G401 (cell line): ENCODE measurements at places on chromosomes 6 and 20. TPM values are rescaled to one million over a fixed set of nuclear protein-coding genes. Genes with fewer than 3 reads are reported as not detected.

DNA sequence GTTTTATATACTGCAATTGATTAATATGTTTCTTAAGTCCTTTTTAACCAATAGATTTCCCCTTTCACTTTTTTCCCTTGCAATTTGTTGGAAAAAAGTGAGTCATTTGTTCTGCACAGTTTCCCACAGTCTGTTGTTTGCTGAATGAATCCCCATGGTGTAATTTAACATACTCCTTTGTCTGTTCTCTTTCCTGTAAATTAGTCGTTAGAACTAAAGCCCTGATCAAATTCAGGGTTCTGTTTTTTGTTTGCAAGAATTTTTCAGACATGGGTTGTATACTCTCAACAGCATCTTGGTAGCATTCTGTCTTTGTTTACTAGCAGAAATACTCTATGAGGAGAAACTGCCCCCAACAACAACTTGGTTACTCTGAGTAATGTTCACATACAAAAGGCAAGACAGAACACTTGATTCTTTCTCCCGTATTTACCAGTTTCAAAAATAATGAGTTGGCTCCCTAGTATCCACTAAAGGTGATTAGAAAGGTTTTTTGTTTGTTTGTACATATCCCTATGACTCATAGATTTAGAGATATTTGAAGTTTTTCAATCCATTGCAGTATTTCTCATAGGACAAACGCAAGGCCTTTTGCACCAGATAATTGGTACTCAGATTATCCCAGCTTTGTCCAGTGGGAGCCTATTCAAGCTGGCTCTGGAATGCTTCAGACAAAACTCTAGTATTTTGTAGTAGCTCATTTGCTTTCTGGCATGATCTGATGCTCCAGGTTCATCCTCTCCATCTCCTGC, 16.5 kb downstream of the BLOC1S5 start:
- DNase-seq, result no peak

DNA sequence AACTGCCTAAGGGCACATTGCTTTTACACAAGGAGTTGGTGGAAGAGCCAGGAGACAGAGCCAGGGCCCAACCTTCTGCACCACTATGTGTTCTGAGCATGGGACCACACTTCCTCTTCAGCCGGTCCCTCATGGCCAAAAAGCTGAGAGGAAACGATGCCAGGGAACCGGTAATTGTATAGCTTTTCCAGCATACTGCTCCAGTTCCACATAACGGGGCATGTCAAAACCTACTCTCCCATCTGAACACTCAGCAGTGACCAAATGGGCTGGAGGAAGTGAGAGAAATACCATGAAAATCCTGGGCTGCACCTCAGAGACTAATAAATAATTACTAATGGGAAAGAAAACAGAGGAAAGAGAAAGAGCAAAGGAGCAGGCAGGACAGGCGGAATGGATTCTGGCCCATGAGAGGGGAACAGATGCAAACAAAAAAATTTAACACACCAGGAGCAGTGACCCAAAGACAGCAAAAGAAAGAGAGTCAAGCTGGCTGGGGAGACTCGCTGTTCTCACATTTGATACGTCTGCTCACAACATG, 52.0 kb upstream of the BMP2 start:
- DNase-seq, result no peak

- no peak for DNase-seq
Measured at GRCh38 chr6:121399966-121400365, 35.5 kb upstream of the GJA1 start.

DNA sequence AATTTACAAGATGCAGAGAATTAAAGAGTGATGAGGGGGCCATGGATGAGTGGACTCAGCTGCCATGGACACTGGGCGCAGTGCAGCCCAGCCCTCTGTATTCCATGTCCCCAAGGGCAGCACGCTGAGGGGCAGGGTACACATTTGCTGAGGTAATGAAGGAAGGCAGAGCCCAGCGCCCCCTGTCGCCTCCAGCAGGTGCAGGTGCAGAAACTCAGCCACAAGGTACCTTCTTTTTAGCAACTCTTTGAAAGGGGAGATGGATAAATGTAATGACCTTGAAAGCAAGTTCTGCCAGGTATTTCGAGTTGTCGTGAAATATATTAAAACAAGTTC, 7.1 kb downstream of the CD93 start:
- DNase-seq, result no peak

Gene LZTS3
- total RNA-seq, result 10.4 and 15.2 TPM in 2 replicates
